ENCODE measurements at places on chromosomes 3 and 15.

DNA sequence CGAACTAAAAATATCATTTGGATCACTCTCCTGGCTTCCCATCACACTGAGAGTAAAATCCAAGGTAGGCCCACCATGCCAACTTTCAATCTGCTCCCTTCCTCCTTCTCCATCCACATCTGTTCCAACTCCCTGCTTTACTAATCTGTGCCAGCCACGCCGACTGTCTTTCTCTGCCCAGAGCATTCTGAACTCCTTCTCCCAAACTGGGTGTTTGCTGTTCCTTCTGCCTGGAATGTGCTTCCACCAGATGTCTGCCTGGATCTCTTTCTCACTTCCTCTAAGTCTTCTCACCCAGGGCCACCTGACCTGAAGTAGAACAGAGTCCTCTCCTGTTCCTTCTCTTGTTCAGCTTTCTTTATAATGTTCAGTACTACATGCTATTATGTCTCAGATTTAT, 5.6 kb upstream of the ARL8B start:
- no peak for DNase-seq

DNA sequence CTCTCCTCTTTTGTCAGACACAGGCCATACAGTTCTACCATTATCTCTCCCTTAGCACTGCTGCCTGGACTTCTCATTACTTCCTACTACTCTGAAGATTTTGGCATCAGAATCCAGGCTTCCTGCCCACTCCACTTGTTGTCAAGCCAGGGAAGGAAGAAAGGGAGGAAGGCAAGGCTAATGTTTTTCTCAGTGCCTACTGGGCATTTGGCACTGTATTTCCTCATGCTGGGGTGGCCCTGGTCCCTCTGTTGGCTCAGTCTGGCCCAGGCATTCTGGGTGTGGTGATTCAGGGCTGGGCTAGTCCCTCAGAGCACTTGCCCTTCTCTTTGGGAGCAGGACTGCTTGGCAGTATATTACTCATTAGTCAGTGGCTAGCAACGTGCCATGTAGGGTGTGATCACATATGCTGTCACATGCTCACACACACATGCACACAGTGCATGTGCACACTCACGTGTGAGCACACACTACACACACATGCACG, 52.9 kb downstream of the BSN start:
- DNase-seq, result peak; percentile 19

DNA sequence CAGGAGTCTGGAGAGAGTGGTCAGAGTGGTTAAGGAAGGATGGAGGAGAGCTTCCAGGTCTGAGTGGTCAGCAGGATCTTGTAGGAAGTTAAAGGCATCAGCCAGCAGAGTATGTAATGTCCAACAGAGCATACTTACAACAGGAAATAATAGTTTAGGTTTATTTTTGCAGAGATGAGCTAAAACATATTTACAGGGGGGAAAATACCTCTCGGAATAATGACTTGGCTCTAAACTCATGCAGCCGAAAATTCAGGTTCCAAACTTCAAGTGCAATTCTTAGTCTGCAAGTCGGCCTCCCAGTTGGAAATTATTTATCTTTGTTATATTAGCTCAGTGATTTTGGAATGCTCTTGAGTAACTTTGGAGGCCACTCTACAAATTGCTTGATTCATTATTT, 385.0 kb upstream of the C2CD4B start:
- no peak for DNase-seq

GRCh38 chr3:195803289-195803908, 8.3 kb downstream of the MUC4 start:
- no peak for DNase-seq

Measured in RWPE1 (cell line).